Bronchial epithelial cell (primary cell): ENCODE measurements at places on chromosomes 7 and 10. TPM values are rescaled to one million over a fixed set of nuclear protein-coding genes. Genes with fewer than 3 reads are reported as not detected.

The SYNPO2L gene
- under 0.01 TPM in 1 of 2 replicates, not detected in the other for total RNA-seq

The PLCE1 gene
- total RNA-seq, result 0.26 and 1.0 TPM in 2 replicates

The GPR26 gene
- not detected in 2 replicates for total RNA-seq

GRCh38 chr10:114320249-114321116, 81.4 kb downstream of the VWA2 start:
- peak; percentile 99 for DNase-seq

- no peak for DNase-seq
Observed at GRCh38 chr7:99083068-99083651, 60.7 kb downstream of the SMURF1 start.

DNA sequence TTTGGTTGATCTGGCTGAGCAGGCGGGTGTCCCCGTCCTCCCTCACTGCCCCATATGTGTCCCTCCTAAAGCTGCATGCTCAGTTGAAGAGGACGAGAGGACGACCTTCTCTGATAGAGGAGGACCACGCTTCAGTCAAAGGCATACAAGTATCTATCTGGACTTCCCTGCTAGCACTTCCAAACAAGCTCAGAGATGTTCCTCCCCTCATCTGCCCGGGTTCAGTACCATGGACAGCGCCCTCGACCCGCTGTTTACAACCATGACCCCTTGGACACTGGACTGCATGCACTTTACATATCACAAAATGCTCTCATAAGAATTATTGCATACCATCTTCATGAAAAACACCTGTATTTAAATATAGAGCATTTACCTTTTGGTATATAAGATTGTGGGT, 26.9 kb upstream of the TRIM56 start:
- DNase-seq, result peak; percentile 17

- DNase-seq, result no peak
Observed at GRCh38 chr7:69699931-69700330, 101.7 kb downstream of the AUTS2 start.

- DNase-seq, result no peak
Observed at GRCh38 chr10:59793919-59794318, 40.7 kb upstream of the MRLN start.

- no peak for DNase-seq
Observed at GRCh38 chr10:13820964-13821337, 234.2 kb downstream of the PRPF18 start.

GRCh38 chr7:33677556-33677955, 227.8 kb upstream of the BMPER start:
- DNase-seq, result peak; percentile 91
